CD4-positive, CD25-positive, alpha-beta regulatory T cell (primary cell): ENCODE measurements at places on chromosomes 6 and 20. TPM values are rescaled to one million over a fixed set of nuclear protein-coding genes. Genes with fewer than 3 reads are reported as not detected.

DNA sequence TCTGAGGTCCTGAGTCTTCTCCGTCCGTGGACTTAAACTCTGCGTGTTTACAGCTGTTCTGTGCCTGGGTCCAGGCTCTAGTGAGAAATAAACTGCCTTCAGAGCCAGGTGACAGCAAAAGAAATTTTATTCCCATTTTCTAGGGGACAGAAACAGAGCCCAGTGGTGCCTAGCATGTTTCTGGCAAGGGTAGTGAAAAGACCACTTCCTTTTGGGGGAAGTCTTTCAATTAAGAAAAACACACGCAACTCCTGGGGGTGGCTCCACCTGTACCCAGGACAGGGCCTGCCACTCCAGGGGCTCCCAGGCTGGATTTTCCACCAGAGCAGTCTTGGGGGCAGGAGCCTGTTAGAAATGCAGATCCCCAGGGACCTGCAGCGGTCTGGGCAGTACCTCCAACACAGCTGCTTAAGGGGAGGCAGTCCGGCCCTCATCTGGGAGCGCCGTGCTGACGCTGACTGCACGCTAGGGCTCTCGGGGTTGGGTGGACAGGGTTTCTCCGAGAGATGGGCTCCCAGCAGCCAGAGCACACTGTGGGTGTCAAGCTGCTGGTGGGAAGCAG, 23.0 kb upstream of the AVP start:
- H3K4me3 ChIP-seq: no peak overlapping the region
- peaks cover 7% of the 10 kb centered on the region for H3K36me3 ChIP-seq
- no peaks in the 10 kb centered on the region for H3K27me3 ChIP-seq
- no peak for DNase-seq

The GHRH gene
- not detected for total RNA-seq

DNA sequence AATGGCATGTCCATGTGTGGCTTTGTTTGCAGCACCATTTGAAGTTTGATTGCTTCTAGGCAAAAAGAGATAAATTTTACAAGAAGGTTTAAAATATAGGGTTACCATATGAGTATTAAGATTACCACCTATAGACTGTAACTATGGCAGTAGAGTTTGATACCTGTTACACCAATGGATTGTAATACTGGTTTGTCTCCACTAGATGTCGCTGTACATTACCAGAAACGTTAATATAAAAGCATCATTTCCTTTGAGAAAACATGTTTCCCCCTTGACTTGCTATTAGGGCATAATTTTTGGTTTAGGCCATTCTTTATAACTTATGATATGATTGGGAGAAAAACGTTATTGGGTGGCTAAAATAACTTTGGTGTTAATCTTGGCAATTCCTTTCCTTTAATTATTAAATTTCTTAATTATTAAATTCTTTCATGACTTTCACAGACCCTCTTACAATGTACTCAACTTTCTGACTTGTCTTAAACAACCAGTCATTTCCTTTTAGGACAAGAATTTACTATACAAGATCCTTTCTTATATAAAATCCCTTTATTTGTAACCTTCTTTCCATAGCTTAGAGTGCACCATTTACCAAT, 42.8 kb downstream of the HLA-DPB1 start:
- H3K4me1 ChIP-seq: peaks cover 3% of the 10 kb centered on the region
- no peak overlapping the region for H3K4me3 ChIP-seq
- no peaks in the 10 kb centered on the region for H3K36me3 ChIP-seq
- peaks cover 25% of the 10 kb centered on the region for H3K27me3 ChIP-seq

DNA sequence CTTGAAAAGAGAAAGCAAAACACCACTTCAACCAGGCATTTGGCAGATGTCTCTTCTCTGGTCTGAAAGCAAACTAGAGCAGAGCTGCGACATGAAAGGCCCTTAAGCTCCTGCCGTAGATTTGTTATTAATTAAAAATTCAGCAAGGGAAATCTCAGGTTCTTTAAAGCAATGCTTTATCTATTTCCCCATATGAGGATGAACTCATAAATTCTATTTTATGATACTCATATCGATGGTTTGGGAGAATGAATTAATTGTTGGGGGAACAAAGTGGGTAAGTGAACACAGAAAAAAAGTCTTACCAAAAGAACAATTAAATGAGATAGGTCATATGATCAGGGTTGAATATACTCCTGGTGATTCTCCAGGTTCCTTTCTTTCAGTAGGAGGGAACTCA, 464.7 kb upstream of the SLC35B3 start:
- H3K4me1 ChIP-seq: no peaks in the 10 kb centered on the region
- no peaks in the 10 kb centered on the region for H3K36me3 ChIP-seq
- no peak for DNase-seq
- no peaks in the 10 kb centered on the region for H3K27me3 ChIP-seq
- no peak overlapping the region for H3K27ac ChIP-seq

DNA sequence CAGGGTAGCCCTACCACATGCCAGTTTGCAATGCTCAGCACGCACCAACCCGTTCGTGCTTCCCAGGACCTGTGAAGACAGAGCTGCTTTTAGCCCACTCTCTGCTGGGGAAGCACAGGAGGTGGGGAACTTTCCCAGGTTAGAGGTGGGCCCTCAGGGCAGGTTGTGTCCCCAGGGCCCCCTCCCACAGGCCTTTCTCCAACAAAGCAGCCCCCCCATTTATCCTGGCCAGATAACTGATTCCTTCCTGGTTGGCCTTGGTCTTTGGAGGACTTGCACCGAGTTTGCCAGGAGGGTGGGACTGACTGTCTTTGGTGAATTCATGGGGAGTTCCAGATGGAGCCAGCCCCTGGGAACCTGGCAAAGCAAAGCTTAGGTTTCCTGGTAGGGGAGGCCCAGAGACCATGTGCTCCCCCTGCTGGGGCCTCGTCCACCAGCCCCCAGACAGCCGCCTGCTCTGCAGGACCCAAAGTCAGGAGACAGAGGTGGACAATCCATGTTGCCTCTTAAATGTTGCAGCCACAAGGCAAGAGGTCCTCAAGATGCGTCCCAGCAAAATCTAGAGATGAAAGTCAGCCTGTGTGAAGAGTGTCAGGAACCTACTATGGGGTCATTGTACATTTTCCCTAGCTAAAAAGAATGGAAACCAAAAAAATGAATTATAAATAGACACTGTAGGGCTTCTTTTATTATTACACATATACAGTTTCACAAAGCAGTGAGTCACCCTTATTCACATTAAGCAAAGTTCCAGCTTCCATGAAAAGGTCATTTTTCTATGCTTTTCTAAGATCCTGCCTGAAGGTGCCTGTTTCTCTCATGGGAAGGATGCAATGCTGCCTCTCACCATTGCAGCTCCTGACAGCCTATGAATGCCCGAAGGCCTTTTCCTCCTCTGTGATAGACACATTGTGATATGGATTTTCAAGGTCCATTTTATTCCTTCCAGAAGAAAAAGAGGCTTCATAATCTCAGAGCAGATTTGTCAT, 497.8 kb downstream of the PREX1 start:
- no peak overlapping the region for H3K4me3 ChIP-seq
- no peak for DNase-seq
- H3K27me3 ChIP-seq: peaks cover 5% of the 10 kb centered on the region
- no peaks in the 10 kb centered on the region for H3K4me1 ChIP-seq

The CD24 gene
- 0.17 TPM for total RNA-seq

DNA sequence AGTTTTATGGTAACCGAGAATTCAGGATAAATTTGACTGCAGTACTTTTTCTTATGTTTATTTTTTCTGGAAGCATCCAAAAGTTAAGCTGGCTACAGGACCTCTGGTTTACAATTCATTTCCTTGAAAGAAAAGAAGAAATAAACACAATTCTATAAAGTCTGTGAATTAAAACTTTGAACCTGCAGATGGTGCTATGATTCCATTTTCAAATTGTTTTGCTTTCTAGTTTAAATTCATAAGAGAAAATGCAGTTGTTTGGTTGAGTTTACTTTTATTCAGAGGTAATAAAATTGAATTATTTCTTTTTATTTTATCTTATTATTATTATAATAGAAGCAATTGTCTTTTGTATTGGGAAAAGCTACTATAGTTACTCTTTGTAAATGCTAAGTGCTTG, 1.8 kb upstream of the VIP start:
- peak; percentile 1 for DNase-seq
- no peaks in the 10 kb centered on the region for H3K27me3 ChIP-seq
- H3K4me3 ChIP-seq: no peak overlapping the region
- H3K36me3 ChIP-seq: no peaks in the 10 kb centered on the region

DNA sequence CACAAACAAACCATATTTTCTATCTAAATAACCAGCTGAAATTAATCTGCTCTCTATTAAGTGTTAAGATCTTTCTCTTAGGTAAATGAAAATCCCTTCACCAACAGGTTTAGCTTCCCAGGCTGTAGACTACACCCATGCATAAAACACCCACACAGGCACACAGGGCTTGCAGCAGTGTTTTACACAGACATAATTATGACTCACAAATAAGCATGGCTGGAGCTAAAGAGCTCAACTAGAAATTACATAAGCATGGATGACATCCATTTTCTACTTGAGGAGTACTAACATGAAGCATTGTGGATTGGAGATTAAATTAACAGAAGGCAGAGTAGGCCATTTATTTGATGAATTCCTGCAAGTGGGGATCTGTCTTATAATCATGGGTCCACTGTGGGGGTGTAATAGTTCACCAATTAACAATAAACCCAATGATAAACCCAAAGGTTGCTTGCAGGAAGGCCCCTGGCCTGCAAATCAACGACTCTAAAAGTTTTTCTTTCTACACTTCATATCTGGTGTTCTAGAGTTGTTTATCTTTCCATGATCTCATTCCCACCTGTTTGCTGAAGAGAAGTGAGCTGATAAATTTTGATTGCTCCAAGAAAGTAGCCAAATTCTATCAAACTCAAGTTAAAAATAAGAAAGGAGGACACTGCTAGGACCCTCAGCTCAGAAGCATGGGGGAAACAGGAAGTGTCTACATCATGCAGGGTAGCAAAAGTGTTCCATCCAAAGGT, 33.8 kb upstream of the E2F3 start:
- peak overlapping the region; percentile 73 for H3K27ac ChIP-seq
- H3K27me3 ChIP-seq: no peaks in the 10 kb centered on the region
- H3K4me1 ChIP-seq: peaks cover 48% of the 10 kb centered on the region

The SPDEF gene
- 0.35 TPM for total RNA-seq

DNA sequence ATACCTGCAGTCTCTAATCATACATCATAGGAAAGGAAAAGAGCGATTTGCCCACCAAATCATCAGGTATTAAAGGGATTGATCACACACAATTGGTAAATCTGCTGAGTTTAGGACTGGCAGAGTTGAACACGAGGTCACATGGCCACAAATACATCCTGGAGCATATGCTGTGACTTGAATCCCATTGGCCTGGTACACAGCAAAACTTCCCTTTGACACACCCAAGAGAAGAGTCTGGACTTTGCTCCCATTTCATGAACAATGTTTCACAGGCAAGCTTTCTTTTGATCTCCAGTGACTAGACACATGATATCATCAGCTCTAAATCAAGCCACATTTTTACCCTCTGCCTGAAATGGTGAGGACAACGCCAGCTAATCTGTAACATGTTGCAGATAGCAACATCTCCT, 117.9 kb downstream of the ISM1 start:
- H3K4me3 ChIP-seq: no peak overlapping the region
- no peak overlapping the region for H3K27ac ChIP-seq
- no peaks in the 10 kb centered on the region for H3K27me3 ChIP-seq
- H3K36me3 ChIP-seq: no peaks in the 10 kb centered on the region
- no peaks in the 10 kb centered on the region for H3K4me1 ChIP-seq

- DNase-seq: no peak
- no peak overlapping the region for H3K27ac ChIP-seq
- no peaks in the 10 kb centered on the region for H3K36me3 ChIP-seq
- H3K4me1 ChIP-seq: peaks cover 20% of the 10 kb centered on the region
- H3K4me3 ChIP-seq: peak overlapping the region; percentile 49
Observed at GRCh38 chr20:47493963-47494293, 7.8 kb upstream of the NCOA3 start.

- no peak overlapping the region for H3K4me3 ChIP-seq
- H3K27ac ChIP-seq: no peak overlapping the region
- no peaks in the 10 kb centered on the region for H3K36me3 ChIP-seq
- H3K4me1 ChIP-seq: no peaks in the 10 kb centered on the region
- no peak for DNase-seq
Observed at GRCh38 chr6:66838764-66839163, 1131.7 kb upstream of the EYS start.

GRCh38 chr6:157019733-157020132, 242.6 kb downstream of the ARID1B start:
- DNase-seq: no peak
- H3K36me3 ChIP-seq: no peaks in the 10 kb centered on the region
- no peaks in the 10 kb centered on the region for H3K27me3 ChIP-seq
- peaks cover 17% of the 10 kb centered on the region for H3K4me1 ChIP-seq
- no peak overlapping the region for H3K4me3 ChIP-seq
- peak overlapping the region; percentile 99 for H3K27ac ChIP-seq

The DYNLT2 gene
- 3.9 TPM for total RNA-seq

The PLTP gene
- total RNA-seq: 0.67 TPM

GRCh38 chr20:47080365-47080764, 185.7 kb downstream of the EYA2 start:
- H3K27me3 ChIP-seq: peaks cover 3% of the 10 kb centered on the region
- H3K36me3 ChIP-seq: no peaks in the 10 kb centered on the region
- no peak overlapping the region for H3K4me3 ChIP-seq
- no peaks in the 10 kb centered on the region for H3K4me1 ChIP-seq
- no peak for DNase-seq

DNA sequence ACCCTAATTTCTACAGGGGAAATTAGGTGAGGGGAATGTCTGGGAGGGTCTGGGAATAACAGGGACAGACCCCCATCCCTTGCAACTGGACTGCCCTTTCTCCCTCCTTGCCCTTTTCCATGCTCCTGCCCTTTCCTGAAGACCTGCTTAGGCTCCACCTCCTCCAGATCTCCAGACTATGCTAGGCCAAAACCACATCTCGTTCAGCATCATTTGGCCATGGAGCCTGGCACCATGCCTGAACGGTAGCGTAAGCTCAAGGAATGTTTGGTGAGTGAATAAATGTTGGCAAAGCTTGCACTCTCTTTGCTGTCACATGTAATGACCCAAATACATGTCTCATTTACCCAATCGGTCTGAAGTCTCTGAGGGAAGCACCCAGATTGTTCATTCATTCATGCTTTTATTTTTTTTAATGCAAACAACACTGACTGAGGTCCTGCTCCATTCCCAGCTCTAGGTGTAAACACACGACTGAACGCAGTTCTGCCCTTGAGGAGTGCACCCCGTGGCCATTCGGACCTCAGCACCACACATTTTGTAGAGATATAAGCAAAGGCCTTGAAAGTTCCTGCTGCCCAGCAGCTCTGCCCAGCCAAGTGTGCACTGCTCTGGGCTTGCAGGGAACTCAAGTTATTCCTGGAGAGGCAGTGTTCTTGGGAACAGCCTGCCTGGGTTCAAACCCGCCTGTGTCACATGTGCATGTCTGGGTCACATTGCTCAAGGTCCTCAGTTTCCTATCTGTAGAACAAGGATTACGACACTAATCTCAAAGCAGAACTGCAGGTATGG, 1.1 kb upstream of the GRM4 start:
- DNase-seq: no peak
- peaks cover 33% of the 10 kb centered on the region for H3K4me1 ChIP-seq
- H3K27ac ChIP-seq: no peak overlapping the region
- peaks cover 4% of the 10 kb centered on the region for H3K27me3 ChIP-seq
- no peaks in the 10 kb centered on the region for H3K36me3 ChIP-seq

The CRISP2 gene
- not detected for total RNA-seq

- H3K4me1 ChIP-seq: peaks cover 16% of the 10 kb centered on the region
- H3K36me3 ChIP-seq: no peaks in the 10 kb centered on the region
- peaks cover 17% of the 10 kb centered on the region for H3K27me3 ChIP-seq
- H3K27ac ChIP-seq: peak overlapping the region; percentile 57
- H3K4me3 ChIP-seq: peak overlapping the region; percentile 42
Observed at GRCh38 chr6:2970753-2971419, 481 bp downstream of the SERPINB6 start.

- no peak overlapping the region for H3K4me3 ChIP-seq
- no peaks in the 10 kb centered on the region for H3K4me1 ChIP-seq
- peaks cover 75% of the 10 kb centered on the region for H3K36me3 ChIP-seq
- H3K27me3 ChIP-seq: no peaks in the 10 kb centered on the region
- DNase-seq: no peak
Observed at GRCh38 chr20:35117196-35117595, 24.6 kb upstream of the TRPC4AP start.

The ENPP1 gene
- not detected for total RNA-seq
